RWPE1 (cell line): ENCODE measurements at places on chromosomes 12 and 14.

- DNase-seq, result no peak
Measured at GRCh38 chr12:13950502-13950901, 30.9 kb downstream of the GRIN2B start.

DNA sequence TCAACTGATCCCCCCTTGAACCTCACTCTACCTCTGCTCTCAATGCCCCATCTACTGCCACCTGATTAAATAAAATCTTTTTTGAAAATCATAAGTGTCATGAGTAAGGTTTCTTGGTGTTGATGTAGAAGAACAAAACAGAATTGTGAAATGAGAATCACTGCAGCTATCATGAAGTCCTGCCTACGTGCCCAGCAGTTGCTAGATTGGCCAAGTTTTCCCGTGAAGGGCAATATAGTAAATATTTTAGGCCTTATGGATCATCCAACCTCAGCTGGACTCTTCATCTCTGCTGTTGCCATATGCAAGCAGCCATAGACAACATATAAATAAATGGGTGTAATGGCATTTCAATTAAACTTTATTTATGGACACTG is 5.2 kb upstream of the OAS3 start:
- DNase-seq, result no peak

DNA sequence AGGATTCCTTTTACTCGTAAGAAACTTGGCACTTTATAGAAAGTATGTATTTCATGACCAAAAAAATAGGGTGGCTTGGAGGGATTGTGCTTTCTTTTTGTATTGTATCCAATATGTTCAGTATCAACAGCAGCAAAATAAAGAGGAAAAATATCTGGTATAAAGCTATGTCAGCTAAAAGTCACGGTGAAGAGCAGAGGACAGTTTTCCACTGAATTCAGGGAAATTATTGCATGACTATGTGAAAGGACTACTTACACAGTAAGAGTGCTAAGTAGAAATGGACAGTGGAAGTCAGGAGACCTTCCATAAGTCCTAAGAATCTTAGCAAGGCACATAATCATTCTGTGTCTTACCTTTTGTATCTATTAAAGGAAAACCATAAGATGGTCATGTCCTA is 19.3 kb downstream of the TSHR start:
- DNase-seq, result no peak

- no peak for DNase-seq
Measured at GRCh38 chr12:29572464-29572863, 75.0 kb upstream of the OVCH1 start.

DNA sequence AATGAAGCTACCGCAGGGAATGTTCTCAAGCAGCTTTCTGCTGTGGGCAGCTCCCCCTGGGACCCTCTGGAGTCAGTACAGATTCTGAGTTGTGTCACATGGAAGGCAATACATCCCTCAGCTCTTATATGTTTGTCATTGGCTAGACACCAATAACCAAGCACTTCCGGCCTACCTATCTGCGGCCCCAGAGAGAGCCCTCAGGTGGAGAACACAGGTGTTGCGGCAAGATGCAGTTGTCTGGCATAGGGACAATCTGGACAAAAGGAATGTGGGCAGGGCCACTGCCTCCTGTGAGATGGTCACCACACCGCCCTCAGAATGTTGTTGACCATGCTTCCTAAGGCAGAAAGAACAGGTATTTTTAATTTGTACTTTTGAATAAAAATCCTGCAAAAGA is 118.7 kb downstream of the BRMS1L start:
- peak; percentile 39 for DNase-seq

DNA sequence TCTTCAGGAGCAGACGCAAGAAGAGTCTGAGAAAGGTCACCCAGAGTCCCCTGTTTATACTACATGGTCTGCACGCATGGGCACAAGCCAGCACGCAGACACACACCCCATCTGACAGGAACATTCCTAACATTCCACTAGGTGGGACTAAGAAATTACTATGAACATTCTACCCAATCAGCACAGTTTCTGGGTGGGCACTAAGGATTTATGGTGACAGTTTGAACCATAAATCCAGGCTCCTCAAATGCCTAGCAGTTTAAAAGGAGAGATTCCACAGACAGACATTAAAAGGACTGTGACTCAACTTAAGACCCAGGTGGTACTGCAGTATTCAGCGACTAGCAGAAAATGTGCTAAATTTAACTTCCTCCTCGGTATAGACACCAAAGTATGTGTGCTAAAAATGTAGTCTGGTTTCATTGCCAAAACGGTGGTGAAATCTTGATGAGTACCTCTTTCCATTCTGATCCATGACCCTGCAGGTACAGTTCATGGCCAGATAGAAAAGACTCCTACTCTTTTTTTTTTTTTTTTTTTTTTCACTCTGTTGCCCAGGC is 16.2 kb downstream of the ABHD4 start:
- DNase-seq, result peak; percentile 94

- no peak for DNase-seq
Measured at GRCh38 chr12:131056626-131057025, 102.9 kb downstream of the ADGRD1 start.

DNA sequence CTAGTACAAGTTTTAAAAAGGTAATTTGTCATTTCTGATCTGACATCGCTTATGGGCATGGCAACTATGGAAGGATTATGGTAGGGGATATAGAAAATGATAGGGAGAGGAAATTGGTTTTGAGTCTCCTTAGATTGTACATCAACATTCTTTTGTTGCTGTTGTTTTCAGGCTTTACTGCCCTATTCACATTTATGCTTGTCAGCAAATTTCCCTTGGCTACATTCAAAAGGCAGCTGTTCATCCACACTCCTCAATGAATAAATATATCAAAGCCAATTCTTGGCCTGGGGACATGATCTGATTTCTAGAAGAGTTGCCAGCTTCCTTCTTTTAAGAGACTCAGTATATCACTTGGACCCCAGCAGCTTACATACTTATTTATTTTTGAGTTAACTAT is 283.4 kb downstream of the CEP128 start:
- no peak for DNase-seq

DNA sequence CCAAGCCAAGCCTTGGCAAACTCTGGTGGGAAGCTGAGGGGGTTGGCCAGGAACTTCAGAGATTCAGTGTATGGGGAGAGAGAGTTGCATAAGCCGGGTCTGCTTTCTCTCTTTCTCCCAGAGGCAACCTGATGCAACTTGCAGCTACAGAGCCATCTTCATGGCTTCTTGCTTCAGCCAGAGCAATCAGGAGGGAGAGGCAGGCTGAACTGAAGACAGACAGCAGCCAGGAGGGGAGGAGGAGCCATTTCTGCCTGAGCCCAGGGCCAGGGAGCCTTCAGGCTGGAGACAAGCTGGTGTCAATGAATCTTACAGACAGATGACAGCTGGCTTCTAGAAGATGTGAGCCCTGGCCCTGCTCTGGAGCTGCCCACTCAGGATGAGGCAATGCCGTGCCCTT is 18.7 kb downstream of the NPC2 start:
- no peak for DNase-seq

GRCh38 chr14:56491299-56492285 is 88.0 kb upstream of the TMEM260 start:
- DNase-seq, result peak; percentile 23
